ENCODE measurements at places on chromosomes 3 and 15.

DNA sequence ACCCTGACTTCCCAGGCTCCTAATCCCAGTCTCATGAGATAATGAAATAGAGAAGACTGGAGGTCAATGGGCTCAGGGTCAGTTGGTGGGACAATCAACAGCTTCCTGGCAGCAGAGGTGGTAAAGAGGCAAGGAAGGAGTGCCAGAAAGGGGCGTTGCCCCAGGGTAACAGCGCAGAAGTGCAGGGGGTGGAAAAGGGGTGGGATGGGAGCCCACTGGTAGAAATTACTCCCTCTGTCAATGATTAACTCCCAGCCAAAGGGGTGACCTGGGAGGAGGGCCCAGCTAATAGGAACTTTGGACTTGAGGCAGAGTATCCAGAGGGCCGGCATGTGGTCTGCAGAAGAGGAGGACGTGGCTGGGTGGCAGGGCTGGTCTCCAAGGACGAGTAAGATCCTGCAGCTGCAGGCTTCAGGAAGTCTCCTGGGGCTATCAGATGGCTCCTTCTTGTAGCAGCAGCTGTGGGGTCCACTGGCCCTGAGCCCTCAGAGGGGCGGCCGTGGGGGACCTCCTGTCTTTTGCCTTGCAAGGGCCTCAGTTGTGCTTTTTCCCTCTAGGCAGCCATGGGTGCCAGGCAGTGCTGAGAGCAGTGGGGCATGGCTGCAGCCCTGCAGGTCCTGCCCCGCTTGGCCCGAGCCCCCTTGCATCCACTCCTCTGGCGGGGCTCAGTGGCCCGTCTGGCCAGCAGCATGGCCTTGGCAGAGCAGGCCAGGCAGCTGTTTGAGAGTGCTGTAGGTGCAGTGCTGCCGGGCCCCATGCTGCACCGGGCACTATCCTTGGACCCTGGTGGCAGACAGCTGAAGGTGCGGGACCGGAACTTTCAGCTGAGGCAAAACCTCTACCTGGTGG lies 2.3 kb downstream of the GLYCTK start:
- no peak for DNase-seq

- no peak for DNase-seq
Measured at GRCh38 chr3:185988080-185988815, 50.4 kb upstream of the TRA2B start.

- DNase-seq = no peak
Measured at GRCh38 chr3:29138171-29138570, 142.7 kb upstream of the RBMS3 start.

- DNase-seq = no peak
Measured at GRCh38 chr3:133757701-133758567, 11.7 kb downstream of the TF start.

GRCh38 chr3:25426408-25426807 lies 1.7 kb upstream of the RARB start:
- DNase-seq = no peak

- DNase-seq = no peak
Measured at GRCh38 chr3:15303728-15304127, 28.7 kb downstream of the SH3BP5 start.

DNA sequence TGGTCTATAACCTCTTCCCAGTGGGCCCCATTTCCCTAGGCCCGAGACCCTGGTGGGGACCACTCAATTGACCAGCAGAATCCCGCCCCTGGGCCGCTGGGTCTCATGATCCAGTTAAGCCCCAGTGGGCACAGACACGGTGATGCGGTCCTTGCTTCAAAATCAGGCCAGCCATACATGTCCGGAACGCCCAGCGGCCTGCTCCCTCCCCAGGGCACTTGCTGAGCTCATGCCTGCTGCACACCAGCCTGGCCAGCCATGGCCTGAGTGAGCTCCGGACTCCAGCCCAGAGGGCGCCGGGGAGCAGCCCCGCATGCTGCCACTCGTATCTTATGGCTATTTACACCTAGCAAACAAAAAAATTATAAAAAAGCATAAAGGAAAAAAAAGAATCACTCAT lies 34.4 kb upstream of the IQSEC1 start:
- DNase-seq = no peak
